ENCODE measurements at places on chromosomes 6 and 20.
A peak's percentile ranks its signal among the peaks of the same experiment; 100 is the strongest.

GRCh38 chr20:33400812-33401183, 521 bp downstream of the CDK5RAP1 start:
- no peak for DNase-seq

DNA sequence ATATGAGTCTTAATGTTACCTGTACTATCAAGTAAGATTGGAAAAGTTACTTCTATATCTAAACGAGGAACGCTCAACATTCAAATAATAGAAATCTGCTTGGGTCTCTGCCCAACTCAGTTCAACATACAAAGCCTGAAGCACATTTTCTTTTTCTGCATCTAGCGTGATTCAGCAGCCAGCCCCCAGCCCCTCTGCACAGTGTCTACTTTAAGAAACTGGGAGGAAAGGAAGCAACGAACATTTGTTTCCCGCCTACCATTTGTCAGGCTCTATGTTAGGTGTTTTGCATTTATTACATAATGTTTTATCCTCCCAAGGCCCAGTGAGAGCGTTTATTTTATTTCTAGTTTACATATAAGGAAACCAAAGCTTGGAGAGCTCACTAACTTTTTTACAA, 17.3 kb downstream of the PHACTR1 start:
- DNase-seq, result no peak

GRCh38 chr20:59850018-59850641, 83.3 kb downstream of the SYCP2 start:
- DNase-seq, result peak; percentile 40

- no peak for DNase-seq
Measured at GRCh38 chr20:8205996-8206395, 73.9 kb downstream of the PLCB1 start.

- DNase-seq, result no peak
Measured at GRCh38 chr6:139706912-139707311, 332.5 kb upstream of the CITED2 start.

DNA sequence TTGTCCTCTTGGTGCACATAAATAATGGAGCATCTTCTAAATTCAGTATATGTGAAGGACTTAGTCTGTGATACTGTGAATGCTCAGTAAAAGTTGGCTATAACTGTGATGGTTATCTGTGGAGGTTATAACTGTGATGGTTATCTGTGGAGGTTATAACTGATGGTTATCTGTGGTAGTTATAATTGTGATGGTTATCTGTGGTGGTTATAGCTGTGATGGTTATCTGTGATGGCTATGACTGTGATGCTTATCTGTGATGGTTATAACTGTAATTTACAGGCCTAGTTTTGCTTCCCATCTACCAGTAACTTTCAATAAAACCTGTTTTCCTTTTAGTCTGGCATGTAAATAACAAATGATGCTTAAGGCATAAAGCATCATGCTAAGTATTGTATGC, 16.5 kb downstream of the PTK7 start:
- no peak for DNase-seq
